Spinal cord (tissue), 10 donors: ENCODE measurements at places on chromosomes 5 and 9.

- H3K27me3 ChIP-seq, result no peaks in the 10 kb centered on the region
- H3K27ac ChIP-seq, result no peak overlapping the region
- no peaks in the 10 kb centered on the region for H3K36me3 ChIP-seq
- H3K4me1 ChIP-seq, result no peaks in the 10 kb centered on the region
Observed at GRCh38 chr5:87243161-87243844, 24.4 kb upstream of the RASA1 start.

GRCh38 chr9:92734931-92735635 lies 29.6 kb downstream of the BICD2 start:
- H3K27ac ChIP-seq, result no peak overlapping the region
- H3K4me1 ChIP-seq, result peaks cover 37% of the 10 kb centered on the region
- peaks cover 8% of the 10 kb centered on the region for H3K36me3 ChIP-seq
- H3K4me3 ChIP-seq, result no peak overlapping the region
- no peaks in the 10 kb centered on the region for H3K27me3 ChIP-seq
- no peak for DNase-seq

GRCh38 chr9:109444771-109445320 lies 53.3 kb downstream of the PTPN3 start:
- no peaks in the 10 kb centered on the region for H3K27me3 ChIP-seq
- H3K36me3 ChIP-seq, result no peaks in the 10 kb centered on the region
- DNase-seq, result no peak
- H3K4me1 ChIP-seq, result peaks cover 3% of the 10 kb centered on the region
- no peak overlapping the region for H3K4me3 ChIP-seq
- no peak overlapping the region for H3K27ac ChIP-seq

DNA sequence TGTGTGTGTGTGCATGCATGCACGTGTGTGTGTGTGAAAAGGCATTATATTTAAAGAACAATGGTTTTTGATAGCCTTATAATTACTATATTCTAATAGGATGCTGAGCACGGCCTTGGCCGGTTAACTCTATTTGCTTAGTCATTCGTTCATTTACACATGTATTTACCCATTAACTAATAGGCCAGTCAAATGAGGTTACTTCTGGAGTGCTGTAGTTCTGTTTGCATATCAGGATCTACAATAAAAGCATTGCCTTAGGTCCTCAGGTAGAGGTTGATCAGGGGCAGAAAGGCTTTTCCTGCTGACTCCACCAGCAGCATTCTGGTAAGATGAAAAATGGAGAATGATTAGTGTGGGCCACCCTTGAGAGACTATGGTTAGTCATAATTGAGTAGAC lies 219.0 kb downstream of the COMMD10 start:
- no peak overlapping the region for H3K4me3 ChIP-seq
- H3K36me3 ChIP-seq, result no peaks in the 10 kb centered on the region
- no peak for DNase-seq
- no peak overlapping the region for H3K27ac ChIP-seq
- H3K4me1 ChIP-seq, result no peaks in the 10 kb centered on the region

DNA sequence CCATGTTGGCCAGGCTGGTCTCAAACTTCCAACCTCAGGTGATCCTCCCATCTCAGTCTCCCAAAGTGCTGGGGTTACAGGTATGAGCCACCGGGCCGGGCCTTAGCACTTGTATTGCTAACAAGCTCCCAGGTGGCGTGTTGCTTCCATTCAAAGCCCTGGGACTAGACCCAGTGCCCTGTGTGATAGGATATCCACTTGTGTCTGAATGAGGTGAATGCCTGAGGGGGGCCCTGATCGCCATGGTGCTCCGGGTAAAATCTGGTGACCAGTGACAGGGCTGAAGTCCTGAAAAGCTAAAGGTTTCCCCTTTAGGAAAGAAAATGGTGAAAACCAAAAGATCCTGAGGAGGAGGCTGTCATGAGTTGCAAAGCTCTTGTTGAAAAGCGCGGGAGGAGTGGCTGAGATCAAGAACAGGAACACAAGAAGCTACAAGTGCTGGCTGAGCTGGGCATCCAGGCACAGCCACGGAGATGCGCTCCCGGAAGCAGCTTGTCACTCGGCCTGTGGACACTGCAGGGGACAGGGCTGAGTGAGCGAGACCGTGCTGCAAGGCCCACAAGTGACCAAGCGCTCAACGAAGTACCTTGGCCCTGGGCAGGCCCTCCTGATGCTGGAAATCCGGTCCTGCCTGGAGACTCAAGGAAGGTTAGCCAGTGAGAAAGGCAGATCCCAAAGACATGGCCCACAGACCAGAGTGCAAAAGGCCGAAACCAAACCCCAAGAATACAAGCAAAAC lies 39.8 kb upstream of the NXNL2 start:
- H3K4me3 ChIP-seq, result no peak overlapping the region
- DNase-seq, result no peak
- H3K27me3 ChIP-seq, result no peaks in the 10 kb centered on the region

DNA sequence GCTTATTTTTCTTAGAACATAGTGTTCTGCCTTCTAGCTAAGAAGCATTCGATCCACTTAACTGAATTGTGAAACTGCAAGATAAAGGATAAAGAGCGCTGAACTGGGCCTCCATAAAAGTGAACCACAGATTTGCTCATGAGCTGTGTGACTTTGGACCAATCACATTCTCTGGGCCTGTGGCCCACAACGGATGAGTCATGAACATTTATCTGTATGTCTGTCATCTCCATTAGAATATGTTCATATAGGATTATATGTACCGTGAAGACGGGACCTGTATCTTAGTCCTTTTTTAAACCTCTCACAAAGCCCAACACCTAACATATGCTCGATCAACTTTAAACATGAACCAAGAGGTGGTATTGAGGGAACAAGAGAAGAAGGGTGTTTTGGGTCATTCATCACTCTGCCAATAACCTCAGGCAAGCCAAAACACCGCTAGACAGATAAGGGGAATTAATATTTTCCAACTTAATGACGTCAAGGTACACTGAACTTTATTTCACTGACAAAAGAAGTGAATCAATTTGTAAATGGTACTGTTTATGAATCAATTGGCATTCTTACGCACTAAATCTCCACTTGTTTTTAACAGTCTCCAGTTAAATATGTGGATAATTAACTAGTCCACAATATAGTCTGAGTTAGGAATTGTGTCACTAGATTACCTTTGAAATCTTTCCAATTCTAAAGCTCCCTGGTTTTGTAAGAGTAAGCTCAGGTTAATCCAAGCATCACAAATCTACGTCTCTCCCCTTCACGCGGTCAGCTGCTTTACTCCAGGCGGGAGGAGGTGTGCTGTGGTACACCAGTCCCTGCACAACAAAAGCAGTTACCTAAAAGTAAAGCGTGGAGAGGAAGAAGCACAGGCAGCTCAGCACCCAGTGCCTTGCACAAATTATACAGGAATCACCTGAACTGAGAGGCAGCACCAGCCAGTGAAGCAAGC lies 1.6 kb downstream of the TMEM245 start:
- no peak for DNase-seq
- peak overlapping the region; percentile 79 for H3K4me3 ChIP-seq
- H3K27ac ChIP-seq, result peak overlapping the region; percentile 68
- H3K4me1 ChIP-seq, result peaks cover 24% of the 10 kb centered on the region

DNA sequence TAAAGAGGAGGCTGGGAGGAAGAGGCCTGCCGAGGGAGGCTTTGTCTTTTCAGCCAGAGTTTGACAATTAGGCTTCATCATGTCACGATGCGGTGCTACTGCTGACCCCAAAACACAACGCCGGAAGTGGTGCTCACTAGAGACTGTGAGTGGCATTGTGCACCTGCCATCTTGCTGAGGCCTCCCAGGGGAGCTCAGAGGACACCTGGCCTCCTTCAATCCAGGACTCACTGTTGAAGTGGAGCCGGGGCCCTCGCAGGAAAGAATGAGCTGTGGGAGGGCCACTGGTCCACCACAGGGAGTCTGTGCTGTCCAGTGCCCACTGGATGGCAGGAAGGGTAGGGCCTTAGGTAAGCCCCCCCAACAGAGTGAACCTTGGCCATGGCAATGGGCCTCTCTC lies 12.7 kb upstream of the SLC25A48 start:
- H3K36me3 ChIP-seq, result no peaks in the 10 kb centered on the region
- no peaks in the 10 kb centered on the region for H3K27me3 ChIP-seq
- no peak overlapping the region for H3K27ac ChIP-seq
- H3K4me3 ChIP-seq, result no peak overlapping the region
- no peaks in the 10 kb centered on the region for H3K4me1 ChIP-seq
- DNase-seq, result no peak

DNA sequence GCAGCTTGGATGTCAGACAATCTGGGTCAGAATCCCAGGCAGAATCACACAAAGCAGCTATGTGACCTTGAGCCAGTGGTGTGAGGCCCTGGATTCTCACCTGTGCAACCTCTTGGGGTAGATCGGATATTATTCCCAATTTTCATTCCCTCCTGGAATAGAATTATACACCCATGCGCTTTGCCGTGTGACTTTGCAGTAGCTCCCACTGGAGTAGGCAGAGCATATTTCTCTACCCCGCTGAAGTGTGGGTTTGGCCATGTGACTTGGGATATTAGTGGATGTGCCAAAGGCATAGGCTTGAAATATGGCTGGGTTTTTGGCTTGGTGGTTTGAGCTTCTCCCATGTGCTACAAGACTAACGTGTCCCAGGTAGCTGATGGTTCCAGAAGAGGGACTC lies 35.5 kb upstream of the IER5L start:
- H3K4me1 ChIP-seq, result peaks cover 19% of the 10 kb centered on the region
- no peak overlapping the region for H3K4me3 ChIP-seq
- H3K36me3 ChIP-seq, result no peaks in the 10 kb centered on the region

GRCh38 chr9:89940625-89941024 lies 335.8 kb downstream of the GADD45G start:
- H3K4me1 ChIP-seq, result peaks cover 3% of the 10 kb centered on the region
- no peak for DNase-seq
- no peak overlapping the region for H3K27ac ChIP-seq
- no peaks in the 10 kb centered on the region for H3K36me3 ChIP-seq

GRCh38 chr5:50655067-50655809 lies 11.2 kb upstream of the PARP8 start:
- no peaks in the 10 kb centered on the region for H3K36me3 ChIP-seq
- H3K4me3 ChIP-seq, result no peak overlapping the region
- no peak for DNase-seq
- H3K27me3 ChIP-seq, result no peaks in the 10 kb centered on the region
- H3K4me1 ChIP-seq, result no peaks in the 10 kb centered on the region
- no peak overlapping the region for H3K27ac ChIP-seq

DNA sequence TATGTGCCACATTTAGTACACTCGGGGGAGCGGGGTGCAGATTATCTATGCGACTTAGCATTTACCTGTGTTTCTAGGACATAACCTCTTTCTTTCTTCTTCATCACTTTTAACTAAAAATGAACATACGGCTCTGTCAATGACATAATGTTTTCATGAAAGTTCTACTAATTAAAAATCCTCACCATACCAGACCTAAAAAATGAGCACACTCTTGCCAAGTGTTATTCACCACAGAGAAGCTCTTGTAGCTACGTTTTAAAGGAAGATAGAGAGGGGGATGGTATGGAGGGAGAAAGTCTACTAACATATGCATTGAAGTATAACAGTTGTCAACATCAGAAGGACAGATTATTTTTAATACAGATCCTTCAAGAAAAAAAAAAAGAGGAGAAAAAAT lies 1.6 kb downstream of the CDH10 start:
- H3K36me3 ChIP-seq, result no peaks in the 10 kb centered on the region
- H3K27me3 ChIP-seq, result no peaks in the 10 kb centered on the region
- peak overlapping the region; percentile 54 for H3K4me3 ChIP-seq
- H3K27ac ChIP-seq, result no peak overlapping the region
- H3K4me1 ChIP-seq, result no peaks in the 10 kb centered on the region
- no peak for DNase-seq

DNA sequence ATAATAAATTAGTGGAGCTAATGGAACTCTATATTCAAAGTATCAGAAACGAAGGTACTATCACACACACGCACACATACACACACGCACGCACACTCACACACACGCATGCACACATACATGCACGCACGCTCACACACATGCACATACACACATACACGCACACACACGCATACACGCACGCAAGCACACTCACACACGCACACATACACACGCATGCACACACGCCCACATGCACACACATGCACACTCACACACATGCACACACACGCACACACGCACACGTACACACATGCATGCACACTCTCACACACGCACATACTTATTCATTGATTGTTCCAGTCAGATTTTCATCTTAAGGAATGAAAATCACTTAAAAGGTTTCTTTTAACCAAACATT lies 69.8 kb upstream of the ICE1 start:
- H3K36me3 ChIP-seq, result no peaks in the 10 kb centered on the region
- no peak overlapping the region for H3K4me3 ChIP-seq
- no peak overlapping the region for H3K27ac ChIP-seq
